ENCODE measurements at places on chromosomes 7 and 10.

- DNase-seq, result no peak
Measured at GRCh38 chr10:72066318-72067284, 21.8 kb downstream of the SPOCK2 start.

GRCh38 chr10:116287906-116288501 lies 15.0 kb upstream of the GFRA1 start:
- DNase-seq, result peak; percentile 71

GRCh38 chr7:116525913-116526861 lies 1.4 kb downstream of the CAV1 start:
- DNase-seq, result peak; percentile 93

DNA sequence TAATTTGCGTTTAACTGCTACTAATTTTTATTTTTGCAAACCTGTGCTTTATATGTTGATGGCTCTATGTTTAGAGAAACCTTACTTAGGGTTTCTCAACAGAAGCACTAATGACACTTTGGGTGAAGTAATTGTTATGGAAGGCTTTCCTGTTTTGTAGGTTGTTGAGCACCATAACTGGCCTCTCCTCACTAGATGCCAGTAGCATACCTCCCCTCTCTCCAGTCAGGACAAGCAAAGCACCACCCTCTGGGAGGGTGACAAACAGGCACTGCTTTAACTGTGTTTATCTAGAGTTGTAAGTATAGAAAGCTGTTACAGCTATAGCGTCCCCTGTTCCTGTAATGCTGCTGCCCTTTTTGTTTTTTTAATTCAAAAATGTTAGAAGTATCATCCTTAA lies 60.9 kb downstream of the WAC start:
- no peak for DNase-seq

DNA sequence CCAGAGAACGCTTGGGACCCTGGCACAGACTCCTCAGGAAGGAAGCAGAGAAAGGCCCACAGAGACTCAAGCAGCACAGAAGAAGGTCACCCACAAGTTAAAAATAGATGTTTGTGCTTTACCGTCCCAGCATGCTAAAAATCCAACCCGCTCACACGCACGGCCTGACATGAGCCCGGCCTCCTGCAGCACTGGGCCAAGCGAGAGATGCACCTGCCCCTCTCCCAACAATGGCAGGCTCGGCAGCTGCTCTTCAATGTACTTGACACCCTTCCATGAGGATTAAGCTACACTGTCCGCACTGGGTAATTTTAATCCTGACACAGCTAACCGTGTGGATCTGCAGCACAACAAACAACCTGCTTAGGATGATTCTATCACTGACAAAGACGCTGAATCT lies 9.3 kb downstream of the DIP2C start:
- no peak for DNase-seq

GRCh38 chr10:117166418-117167345 lies 28.6 kb upstream of the VAX1 start:
- no peak for DNase-seq

DNA sequence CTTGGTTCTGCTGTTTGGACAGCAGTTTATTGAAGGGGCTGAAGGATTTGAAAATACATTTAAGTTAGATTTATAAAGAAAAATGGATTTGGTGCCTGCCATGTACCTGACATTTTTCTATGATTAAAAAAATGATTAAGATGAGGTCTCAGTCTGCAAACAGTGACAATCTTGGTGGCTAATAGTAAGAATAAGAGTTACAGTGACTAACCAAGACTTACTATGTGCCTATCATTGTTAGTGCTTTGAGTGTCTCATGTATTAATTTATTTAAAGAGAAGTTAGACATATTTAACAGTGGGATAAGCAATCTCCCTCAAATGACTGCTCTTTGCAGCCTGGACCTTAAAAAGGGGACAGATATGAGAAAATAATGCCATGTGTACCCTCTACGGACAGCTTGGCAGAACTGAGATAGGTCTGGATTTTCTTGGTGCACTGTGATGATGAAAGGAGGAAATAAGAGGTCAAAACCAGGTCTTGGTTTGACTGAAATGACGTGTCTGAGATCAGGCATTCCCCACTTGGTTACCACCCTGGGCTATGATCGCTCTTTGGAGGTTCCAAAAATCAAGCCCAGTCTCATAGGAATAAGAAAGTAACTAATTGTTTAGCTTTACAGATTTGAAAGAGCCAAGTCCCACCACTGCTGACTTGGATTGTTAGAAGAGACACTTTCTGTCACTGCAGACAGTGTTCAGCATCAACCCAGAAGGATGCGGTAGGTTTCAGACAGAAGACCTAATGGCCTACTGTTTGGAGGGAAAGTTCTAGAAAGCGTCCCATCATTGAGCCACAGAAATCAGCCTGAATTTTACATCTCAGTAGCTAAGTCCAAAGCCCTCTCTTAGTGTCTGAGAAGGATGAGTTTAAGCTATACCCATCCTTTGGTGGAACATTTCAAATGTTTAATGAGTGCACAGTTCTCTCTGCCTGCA lies 2.1 kb downstream of the CASP7 start:
- no peak for DNase-seq

GRCh38 chr10:12201543-12201942 lies 5.6 kb downstream of the CDC123 start:
- DNase-seq, result no peak

- no peak for DNase-seq
Measured at GRCh38 chr10:114349522-114350215, 54.6 kb downstream of the AFAP1L2 start.

DNA sequence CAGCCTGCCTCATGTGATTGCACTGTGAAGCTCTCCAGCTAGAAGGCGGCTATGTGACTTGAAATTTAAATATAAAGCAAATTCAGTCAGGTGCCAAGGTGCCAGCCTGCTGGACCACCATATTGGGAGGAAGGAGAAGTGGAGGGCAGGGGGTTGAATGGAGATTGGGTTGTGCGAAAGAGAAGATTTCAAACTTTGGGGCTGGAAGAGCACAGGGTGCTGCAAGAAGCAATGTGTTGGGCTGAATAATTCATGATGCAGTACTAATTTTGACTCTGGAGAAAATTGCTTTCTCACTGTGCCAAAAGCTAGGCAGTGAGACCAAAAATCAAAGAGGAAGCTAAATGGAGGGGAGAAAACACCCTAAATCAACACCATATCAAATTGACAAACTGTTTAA lies 335.3 kb downstream of the NRG3 start:
- DNase-seq, result no peak

GRCh38 chr7:28872226-28872625 lies 85.9 kb downstream of the TRIL start:
- DNase-seq, result no peak

GRCh38 chr10:45368181-45368580 lies 5.8 kb upstream of the ALOX5 start:
- no peak for DNase-seq

DNA sequence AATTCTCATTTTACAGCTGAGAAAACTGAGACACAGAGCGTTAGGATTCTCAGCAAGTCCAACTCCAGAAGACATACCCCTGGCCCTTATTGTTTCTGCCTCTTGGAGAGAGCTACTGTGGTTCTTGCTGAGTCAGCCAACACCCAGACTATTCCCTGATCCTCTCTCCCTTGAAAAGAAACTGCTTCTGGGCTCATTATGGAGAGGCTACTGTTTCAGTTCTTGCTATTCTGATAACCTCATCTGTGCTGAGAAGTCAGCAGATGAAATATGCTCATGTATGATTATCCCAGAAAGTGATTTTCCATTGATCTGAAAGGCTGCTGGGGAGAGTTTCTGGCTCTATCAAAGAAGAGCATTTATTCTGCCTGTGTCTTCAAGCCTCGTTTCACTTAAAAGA lies 455.6 kb upstream of the COBL start:
- DNase-seq, result no peak

- no peak for DNase-seq
Measured at GRCh38 chr7:12705878-12706277, 18.4 kb downstream of the ARL4A start.

- DNase-seq, result no peak
Measured at GRCh38 chr10:58578366-58578765, 65.7 kb downstream of the BICC1 start.

- no peak for DNase-seq
Measured at GRCh38 chr7:512541-513311, 6.9 kb downstream of the PDGFA start.

DNA sequence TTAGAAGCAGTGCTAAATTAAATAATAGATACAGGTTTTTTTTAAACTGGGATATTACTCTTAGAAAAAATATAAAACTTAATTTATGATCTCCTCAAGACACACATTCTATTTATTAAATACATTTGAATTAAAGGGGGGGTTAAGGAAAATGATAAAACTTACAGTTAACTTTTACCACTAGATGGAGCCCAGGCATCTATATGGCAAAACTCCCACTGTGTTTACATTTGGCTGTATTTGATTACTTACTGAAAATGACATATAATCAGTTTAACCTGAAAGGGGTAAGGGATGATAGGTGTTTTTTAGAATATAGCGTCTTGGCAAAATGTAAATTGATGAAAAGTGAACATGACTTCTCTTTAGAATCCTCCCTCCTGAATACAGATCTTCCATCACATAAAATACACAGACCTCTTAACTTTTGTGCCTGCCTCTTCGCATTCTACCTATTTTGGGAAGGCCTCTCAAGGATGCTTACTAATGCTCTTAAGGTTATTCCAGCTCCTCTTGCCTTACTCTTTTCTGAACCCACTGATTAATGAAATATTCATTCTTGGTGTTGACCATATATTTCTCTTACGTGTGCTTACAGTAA lies 235.7 kb downstream of the AGMO start:
- DNase-seq, result peak; percentile 47

DNA sequence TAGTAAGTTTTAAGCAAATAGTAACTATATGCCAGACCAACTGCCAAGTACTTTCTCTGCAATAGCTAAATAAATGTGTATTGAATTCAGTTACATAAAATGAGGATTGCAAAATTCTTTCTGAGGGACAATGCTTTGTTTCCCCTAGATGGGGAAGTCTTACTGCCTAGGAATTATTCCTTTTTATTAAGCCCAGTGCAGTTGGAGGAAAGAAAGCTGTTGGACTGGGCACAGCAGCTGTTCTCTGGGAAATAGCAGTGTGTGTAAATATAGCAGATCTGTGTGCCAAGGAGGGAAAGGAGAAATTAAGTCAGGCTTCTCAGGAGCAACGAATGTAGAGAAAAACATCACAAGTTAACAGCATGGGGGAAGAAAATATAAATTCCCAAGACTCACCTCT lies 77.1 kb downstream of the SEC23IP start:
- DNase-seq, result no peak

GRCh38 chr10:46266306-46266985 lies 20.4 kb upstream of the ANTXRL start:
- no peak for DNase-seq

DNA sequence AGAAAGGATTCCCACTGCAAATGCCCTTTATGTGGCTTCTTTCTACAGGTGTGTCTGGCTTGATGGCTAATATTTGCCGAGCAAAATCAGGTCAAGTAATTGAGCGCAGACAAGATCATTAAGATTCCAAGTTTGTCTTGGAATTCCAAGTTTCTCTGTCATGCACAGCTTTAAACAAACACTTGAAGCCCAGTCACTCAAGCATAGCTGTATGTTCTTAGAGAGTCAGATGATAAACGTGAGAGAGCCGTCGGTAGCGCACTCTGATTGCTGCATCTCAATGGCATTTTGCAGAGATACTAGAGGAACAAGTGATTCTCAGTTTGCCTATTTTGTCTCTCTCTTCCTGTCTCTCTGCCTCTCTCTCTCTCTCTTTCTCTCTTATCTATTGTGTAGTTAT lies 658 bp downstream of the DMBT1 start:
- DNase-seq, result peak; percentile 37

GRCh38 chr7:120992965-120993494 lies 4.5 kb downstream of the CPED1 start:
- no peak for DNase-seq

- no peak for DNase-seq
Measured at GRCh38 chr10:30352377-30352776, 3.3 kb upstream of the MTPAP start.

All from ACHN (cell line).